Fibroblast of skin of right quadriceps (primary cell): ENCODE measurements at places on chromosomes 6 and 20.

GRCh38 chr20:4998160-4998651 is 3.1 kb downstream of the SLC23A2 start:
- no peak for DNase-seq

- peak; percentile 50 for DNase-seq
Observed at GRCh38 chr6:102742028-102742427, 1348.5 kb downstream of the GRIK2 start.

DNA sequence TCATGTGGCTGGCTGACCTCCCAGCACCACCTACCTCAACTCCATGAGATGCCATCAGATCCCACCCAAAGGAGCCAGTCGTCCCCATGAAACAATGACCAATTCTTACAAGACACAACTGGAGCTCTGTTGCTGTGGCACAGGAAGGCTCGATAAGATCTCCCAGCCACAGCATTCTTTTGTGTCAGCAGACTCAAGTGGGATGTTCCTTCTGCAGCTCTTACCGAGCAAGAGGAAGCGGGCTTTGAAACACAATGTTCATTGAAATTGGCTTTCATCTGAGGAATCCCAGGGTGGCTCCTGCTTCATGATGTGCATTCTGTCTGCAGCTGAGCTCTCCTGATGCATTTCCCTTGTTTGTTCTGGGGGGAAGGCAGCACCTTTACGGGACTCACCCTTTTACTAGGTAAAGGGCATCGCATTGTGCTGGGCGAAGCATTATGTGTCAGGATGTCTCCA is 222.0 kb upstream of the SGK1 start:
- DNase-seq, result no peak

GRCh38 chr6:97632341-97632740 is 349.3 kb upstream of the MMS22L start:
- DNase-seq, result peak; percentile 72

- peak; percentile 13 for DNase-seq
Observed at GRCh38 chr6:133594652-133595110, 294.2 kb upstream of the TCF21 start.

DNA sequence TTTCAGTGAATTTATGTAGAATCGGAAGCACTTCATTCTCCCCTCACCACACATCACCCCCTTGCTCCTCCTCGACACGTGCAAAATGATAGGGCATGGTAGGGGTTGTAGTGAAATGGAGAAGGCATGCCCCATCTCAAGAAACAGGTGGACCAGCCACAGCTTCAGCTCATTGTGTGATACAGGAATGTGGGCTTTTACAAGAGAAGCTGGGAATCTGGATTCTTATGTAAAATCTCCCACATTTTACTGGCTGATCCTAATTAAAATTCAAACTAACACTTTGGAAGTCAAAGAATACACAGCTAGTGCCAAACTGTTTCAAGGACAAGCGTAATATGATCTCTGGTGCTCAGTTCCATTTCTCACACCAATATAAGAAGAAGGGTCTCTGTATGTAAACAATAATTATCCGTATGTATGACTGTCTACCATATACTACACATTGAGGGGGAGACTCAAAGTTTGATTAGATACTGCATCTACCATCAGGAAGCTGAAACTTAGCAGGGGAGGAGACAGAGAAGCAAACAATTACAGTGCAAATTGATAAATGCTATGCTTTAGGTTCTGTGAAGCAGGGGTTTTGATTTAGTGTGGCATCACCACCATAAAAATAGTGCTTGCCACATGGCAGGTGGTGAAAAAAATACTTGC is 24.3 kb upstream of the KIAA0408 start:
- no peak for DNase-seq

DNA sequence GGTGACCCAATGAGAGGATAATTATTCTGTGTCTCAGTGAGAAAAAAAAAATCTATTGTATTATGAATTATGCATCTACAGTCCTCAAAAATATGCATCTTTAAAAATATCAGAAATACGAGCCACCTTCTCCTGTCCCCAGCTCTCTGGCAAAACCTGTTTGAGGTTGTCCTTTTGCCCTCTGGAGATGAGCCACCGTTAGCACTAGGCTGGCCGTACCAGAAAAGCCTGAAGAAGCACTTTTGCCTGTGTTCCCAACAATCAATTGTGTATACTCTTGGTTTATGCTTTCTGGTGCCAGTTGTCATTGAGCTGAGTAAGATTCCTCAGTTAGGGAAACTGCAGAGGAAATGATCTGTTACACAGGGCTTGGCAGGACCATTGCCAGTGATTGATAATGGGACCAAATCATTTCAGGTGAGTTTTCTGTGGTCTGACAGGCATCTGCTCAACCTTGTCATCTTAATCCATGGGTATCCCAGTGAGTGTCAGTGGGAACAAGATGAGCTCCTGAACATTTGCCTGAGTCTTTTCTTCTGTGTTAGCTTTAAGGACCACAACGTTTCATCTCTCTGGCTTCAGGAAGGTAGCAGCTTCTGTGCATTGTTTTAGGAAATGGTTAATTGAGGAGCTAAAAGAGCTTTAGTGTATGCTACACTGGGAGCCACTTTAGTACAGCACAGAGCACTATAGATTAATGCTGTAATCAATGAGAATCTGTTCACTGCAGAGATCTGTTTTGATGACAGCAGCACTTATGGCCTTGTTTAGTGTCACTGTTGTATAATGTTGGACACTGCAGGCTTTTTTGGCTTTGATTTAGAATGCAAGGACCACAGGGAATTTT is 330.1 kb downstream of the RIMS1 start:
- DNase-seq, result no peak

DNA sequence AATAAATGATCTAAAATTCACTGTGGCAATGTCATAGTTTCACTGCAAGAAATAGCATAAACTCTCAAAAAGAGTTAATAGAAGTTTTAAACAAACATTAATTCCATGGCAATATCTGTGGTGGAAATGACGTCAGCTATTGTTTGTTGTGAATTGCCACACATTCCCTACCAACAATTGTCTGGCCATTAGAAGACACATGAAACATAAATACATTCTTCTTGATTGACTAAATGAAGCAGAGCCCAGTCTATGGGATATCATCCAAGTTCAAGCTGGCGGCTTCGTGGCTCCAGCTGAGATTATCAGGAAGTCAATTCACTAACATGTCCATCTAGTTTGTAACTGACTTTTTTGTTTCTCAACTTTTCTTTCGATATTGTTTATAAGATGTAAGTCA is 369.0 kb downstream of the ARHGAP18 start:
- peak; percentile 70 for DNase-seq

DNA sequence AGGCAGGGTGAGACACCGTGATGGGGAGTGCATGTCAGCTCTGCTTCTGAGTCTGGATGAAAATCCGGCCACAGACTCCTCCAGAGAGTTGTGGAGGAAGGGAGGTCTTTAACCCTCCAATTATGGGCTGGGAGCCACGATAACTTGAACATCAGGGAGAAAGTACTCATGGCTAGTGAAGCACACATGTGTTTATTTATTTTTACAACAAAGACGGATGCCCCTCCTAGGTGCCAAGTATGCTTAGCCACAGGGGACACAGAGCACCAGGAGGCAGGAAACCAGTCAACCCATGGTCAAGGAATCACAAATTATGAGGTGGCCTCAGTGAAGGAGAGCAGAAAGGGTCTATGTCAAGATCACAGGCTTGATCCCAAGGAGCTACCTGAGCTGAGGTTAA is 54.1 kb downstream of the ZNF217 start:
- no peak for DNase-seq

GRCh38 chr6:117465691-117466090 is 16.8 kb upstream of the DCBLD1 start:
- no peak for DNase-seq

GRCh38 chr20:8414586-8415274 is 282.7 kb downstream of the PLCB1 start:
- DNase-seq, result peak; percentile 82

DNA sequence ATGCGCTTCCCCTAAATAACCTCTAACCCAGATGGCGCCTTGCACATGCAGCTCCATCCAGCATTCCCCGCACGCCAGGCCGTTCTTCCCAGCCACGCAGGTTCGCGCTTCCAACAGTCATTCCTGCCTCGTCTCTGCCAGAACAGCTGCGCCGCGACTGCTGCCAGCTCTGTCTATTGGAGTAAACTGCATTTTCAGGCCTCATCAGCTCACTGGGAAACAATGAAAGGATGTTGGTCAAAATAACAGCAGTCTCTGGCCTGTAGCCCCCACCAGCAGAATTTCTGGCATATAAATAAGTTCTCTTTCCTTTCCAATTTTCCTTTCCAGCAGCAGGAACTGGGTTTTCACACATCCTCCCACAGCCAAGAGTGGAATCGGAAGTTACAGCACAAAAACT is 14.6 kb downstream of the NRSN1 start:
- no peak for DNase-seq

GRCh38 chr20:675453-676314 is at the start of gene SCRT2:
TSS of gene SCRT2 (minus strand) at chr20:675802. CDS start at chr20:675601, 201 bp downstream.
- peak; percentile 72 for DNase-seq

GRCh38 chr6:37934276-37934675 is 114.7 kb downstream of the ZFAND3 start:
- DNase-seq, result peak; percentile 8

GRCh38 chr6:52417675-52418111 is 2.4 kb upstream of the EFHC1 start:
- peak; percentile 65 for DNase-seq

GRCh38 chr20:48866936-48867335 is 39.1 kb upstream of the PREX1 start:
- no peak for DNase-seq

DNA sequence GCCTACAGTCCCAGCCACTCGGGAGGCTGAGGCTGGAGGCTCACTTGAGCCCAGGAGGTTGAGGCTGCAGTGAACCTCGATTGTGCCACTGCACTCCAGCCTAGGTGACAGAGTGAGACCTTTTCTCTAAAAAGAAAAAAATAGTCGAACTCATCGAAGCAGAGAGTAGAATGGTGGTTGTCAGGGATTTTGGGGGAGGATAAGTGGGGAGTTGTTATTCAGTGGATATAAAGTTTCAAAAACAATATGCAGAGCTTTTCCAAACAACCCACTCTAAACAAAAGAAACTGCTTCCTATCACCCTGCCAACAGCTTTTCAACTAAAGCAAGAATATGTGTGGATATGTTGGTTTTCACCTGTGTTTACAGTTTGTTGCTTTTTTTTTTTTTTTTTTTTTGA is 11.6 kb upstream of the MAK start:
- no peak for DNase-seq

GRCh38 chr6:46221222-46221793 is 50.5 kb upstream of the ENPP5 start:
- DNase-seq, result peak; percentile 38

DNA sequence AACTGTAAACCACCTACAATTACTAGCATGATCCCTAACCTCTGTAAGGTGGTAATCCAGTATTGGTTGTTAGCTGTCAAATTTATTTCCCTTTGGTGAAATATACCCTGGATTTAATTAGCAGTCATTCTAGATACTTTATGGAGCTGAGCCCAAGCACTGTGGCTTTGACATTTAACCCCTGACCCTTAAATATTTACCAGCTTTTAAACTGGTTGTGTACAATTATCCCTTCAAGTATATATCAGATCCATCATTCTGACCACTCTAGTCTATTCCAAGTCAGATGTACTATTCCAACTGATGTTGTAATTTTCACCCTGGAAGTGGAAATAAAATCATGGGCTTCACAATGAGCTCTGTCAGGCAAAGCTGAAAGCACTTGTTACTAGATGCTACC is 229.6 kb downstream of the FOXC1 start:
- DNase-seq, result no peak

DNA sequence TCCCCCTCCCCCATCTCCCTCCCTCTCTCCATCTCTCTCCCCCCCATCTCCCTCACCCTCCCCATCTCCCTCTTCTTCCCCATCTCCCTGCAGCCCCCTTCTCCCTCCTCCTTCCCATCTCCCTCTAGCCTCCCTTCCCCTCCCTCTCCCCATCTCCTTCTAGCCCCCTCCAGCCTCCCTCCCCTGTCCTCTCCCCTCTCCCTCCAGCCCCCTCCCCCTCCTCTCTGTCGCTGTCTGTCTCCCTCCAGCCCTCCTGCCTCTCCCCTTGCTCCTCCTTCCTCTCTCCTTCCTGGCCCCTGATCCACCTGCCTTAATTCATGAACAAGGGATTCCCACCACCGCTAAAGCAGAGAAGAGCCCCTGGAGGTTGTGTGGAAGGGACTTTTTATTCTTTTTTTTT is 26.9 kb upstream of the CHMP4B start:
- DNase-seq, result no peak

DNA sequence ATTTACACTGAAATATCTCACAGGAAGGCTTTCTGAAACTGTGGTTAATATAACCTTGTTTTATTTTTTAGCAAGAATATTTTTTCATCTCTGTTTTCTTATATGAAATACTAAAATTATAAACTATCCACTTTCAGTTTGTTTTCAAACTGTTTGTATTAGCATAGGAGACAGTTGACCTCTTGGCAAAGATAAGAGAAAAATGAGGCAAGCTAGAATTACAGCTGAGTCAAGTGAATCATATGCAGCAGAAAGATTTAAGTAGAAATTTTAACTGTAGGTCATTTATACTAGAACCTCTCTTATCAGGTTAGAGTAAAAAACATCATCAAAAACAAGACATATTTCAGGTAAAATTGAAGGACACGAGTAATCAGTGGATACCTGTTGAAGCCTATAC is 792.6 kb downstream of the PHF3 start:
- DNase-seq, result no peak

GRCh38 chr6:24149296-24149695 is 23.3 kb downstream of the NRSN1 start:
- DNase-seq, result no peak

DNA sequence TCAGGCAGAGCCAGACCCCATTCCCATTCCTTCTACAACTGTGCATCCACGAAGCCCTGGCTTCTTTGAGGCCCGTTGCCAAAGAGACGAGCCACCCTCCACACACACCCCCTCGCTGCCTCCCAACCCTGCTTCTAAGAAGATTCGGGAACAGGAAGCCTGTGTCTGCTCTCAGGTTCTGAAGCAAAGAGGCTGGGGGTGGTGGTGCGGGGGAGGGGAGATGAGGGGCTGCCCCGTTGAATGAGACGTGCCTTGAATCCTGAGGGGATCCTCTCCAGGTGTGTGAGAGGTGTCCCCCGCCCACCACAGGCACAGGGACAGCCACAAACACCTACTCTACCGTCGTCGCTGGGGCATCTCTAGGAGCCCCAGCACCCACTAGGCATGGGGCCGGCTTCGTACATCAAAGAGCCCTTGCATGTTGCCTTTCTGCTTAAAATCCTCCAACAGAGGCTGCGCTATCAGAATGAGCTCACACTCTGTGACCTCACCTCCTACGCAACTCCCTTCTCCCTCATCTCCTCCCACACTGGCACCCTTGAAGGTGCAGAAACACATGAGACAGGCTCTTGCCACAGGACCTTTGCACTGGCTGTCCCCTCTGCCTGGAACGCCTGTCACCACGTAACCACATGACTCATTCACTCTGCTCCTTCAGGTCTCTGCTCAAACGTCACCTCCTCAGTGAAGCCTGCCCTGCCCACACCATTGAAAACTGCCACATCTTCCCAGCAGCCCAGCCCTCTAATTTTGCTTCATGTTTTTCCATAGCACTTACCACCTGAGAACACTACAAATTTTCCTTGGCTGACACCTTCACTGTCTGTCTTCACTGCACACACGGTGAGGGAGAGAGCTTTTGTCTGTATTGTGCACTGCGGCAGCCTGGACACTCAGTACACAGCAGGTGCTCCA is 58.5 kb downstream of the PREX1 start:
- no peak for DNase-seq

- no peak for DNase-seq
Observed at GRCh38 chr6:142367501-142368018, 65.8 kb downstream of the ADGRG6 start.
